Activated B cell treated with CpG ODN at 0.5 μM for 24 hours (primary cell): ENCODE measurements at places on chromosomes 2 and 18.

GRCh38 chr2:227124811-227125210, 39.2 kb downstream of the COL4A4 start:
- peaks cover 2% of the 10 kb centered on the region for H3K27me3 ChIP-seq
- no peak for DNase-seq
- peaks cover 7% of the 10 kb centered on the region for H3K36me3 ChIP-seq
- H3K27ac ChIP-seq = no peak overlapping the region
- no peak overlapping the region for H3K4me3 ChIP-seq
- no peaks in the 10 kb centered on the region for H3K4me1 ChIP-seq

DNA sequence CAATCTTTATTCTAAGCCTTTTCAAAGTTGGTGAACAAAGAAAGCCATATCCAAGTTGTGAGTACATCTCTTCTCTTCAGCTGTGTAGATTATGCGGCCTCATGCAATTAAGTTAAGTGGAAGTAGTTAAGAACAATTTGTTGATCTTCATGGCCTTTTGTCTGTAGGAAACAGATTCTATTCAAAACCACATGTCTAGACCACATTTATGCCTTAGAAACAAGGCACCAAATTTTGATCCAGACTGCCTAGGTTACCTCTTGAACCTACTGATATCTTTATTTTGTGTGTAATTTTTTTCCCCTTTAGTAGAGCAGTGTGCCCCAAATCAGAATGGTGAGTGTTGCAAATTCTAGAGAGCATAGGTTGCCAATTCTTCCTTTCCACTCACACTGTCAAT, 101.6 kb upstream of the CERS6 start:
- H3K27me3 ChIP-seq = peaks cover 4% of the 10 kb centered on the region
- H3K27ac ChIP-seq = no peak overlapping the region
- H3K4me1 ChIP-seq = peaks cover 2% of the 10 kb centered on the region
- no peak for DNase-seq

DNA sequence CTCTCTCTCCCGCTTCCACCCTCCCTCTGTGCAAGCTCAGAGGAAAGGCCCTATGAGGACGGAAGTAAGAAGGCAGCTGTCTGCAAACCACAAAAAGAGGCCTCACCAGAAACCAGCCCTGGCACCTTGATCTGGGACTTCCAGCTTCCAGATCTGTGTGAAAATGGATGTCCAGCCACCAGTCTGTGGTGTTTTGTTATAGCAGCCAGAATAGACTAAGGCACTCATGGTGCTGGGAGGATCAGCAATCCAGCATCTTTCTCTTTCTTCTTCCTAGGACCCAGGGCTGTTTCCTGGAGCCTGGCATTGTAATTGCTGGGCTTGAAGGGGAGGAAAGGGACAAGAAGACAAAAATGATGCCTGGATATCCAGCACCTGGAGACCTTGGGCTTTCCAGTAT, 122.5 kb downstream of the SOCS6 start:
- H3K4me3 ChIP-seq = no peak overlapping the region
- H3K4me1 ChIP-seq = no peaks in the 10 kb centered on the region
- H3K27me3 ChIP-seq = peaks cover 2% of the 10 kb centered on the region

- H3K27ac ChIP-seq = no peak overlapping the region
- H3K4me3 ChIP-seq = peak overlapping the region; percentile 44
- H3K4me1 ChIP-seq = peaks cover 39% of the 10 kb centered on the region
- H3K36me3 ChIP-seq = no peaks in the 10 kb centered on the region
- DNase-seq = no peak
These were observed 21.7 kb upstream of the NRP2 start for GRCh38 chr2:205660521-205661124.

GRCh38 chr2:53075760-53076159, 691.8 kb upstream of the CHAC2 start:
- DNase-seq = no peak
- no peak overlapping the region for H3K4me3 ChIP-seq
- H3K27ac ChIP-seq = no peak overlapping the region
- H3K27me3 ChIP-seq = no peaks in the 10 kb centered on the region
- H3K4me1 ChIP-seq = no peaks in the 10 kb centered on the region
